ENCODE measurements at places on chromosomes 2 and 18. TPM values are rescaled to one million over a fixed set of nuclear protein-coding genes. Genes with fewer than 3 reads are reported as not detected.

The MOGAT1 gene
- not detected for total RNA-seq

The CPO gene
- total RNA-seq = not detected

The NOSTRIN gene
- 1.4 TPM for total RNA-seq

The CCDC141 gene
- not detected for total RNA-seq

The TBC1D8 gene
- total RNA-seq = 13.4 TPM

The MARCHF4 gene
- 1.5 TPM for total RNA-seq

The ABCG5 gene
- total RNA-seq = not detected

The EMILIN1 gene
- 138 TPM for total RNA-seq

The EDAR gene
- not detected for total RNA-seq

The RPL37A gene
- 994 TPM for total RNA-seq

The TEKT4 gene
- total RNA-seq = not detected

The PROC gene
- total RNA-seq = 0.29 TPM

The ITPRIPL1 gene
- total RNA-seq = 1.4 TPM

The RAB27B gene
- 99.0 TPM for total RNA-seq

The ALPG gene
- total RNA-seq = not detected

The MLPH gene
- total RNA-seq = 32.1 TPM

The NT5DC4 gene
- not detected for total RNA-seq

The FAM210A gene
- 24.6 TPM for total RNA-seq

The DNAJC5G gene
- not detected for total RNA-seq

The NEU2 gene
- not detected for total RNA-seq

The FRZB gene
- 0.36 TPM for total RNA-seq

The MEIS1 gene
- 15.9 TPM for total RNA-seq

The MAPRE2 gene
- total RNA-seq = 24.2 TPM

Measured in osteoblast (primary cell).